Foreskin keratinocyte (primary cell): ENCODE measurements at places on chromosomes 5 and 9. TPM values are rescaled to one million over a fixed set of nuclear protein-coding genes. Genes with fewer than 3 reads are reported as not detected.

The IGFBPL1 gene
- 0.20 TPM in 1 of 2 replicates, not detected in the other for polyA plus RNA-seq

The OR1L1 gene
- polyA plus RNA-seq: not detected in 2 replicates

DNA sequence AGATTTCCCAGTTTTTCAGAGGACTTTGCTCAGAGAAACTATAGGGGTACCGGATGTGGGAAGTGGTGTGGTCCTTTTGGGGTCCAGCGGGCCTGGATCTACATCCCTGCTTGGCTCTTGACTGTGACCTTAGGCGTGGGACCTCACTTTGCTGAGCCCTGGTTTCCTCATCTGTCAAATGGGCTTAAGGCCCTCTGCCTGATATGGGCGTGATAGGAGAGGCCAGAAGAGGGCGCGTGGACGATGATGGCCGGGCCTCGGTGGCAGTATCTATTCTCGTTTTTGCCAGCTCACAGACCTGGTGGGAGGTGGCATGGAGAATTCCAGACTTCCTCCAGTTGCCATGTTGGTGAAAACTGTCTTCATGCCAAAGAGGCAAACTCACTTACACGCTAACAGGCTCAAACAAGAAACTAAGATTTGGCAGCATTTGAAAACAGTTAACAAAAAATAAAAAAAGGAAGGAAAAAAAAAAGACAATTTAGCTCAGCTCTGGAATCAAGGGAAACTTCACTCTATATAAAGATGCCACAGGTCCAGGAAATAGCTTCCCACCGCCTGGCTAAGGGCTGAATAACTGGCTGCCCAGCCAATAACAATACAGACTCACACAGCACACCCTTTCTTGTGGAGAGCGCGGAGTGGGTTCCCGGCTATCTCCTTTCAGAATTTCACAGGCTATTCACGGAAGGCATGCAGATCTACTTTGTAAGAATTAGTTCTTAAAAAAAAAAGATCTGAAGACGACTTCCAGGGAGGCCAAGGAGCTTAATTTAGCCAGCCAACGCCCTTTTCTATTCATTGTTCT, 1.7 kb downstream of the SH3PXD2B start:
- DNase-seq: peak; percentile 44

The TOPORS gene
- polyA plus RNA-seq: 4.1 and 5.3 TPM in 2 replicates

DNA sequence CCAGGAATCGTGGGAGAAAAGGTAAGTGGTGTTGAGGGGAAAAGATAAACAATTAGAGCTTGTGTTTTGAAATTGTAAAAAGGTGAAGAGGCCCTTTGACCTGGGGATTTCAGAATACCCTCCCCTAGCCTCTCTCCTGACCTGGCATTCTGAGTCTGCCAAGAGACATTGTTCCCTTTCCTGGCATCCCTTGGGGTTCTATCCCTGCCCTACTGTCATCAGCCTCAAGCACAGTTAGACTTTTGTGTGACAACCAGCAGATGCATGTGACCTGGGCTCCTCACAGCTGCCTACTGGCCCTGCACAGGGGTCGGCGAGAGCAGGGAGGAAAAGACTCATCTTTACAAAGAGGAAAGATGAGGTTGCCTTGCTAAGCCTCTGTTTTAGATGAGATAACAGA, 72.2 kb upstream of the ORM1 start:
- DNase-seq: no peak

DNA sequence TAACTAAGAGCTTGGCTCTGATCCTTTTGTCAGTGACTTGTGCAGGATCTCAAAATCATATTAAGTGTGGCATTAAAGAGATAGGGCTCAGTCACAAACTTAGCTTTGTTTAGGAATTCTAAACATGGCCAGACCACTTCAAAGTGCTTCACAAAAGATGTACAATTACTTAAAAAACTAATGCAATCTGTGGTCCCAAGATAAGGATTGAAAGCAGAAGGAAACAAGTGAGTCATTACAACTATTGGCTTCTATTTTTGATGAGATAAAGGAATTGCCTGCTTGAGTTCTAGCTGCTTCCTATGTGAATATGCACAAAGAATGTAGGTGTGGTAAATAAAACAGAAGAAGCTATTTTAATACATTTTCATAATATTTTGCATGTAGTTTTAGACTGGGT, 44.9 kb upstream of the SLC12A2 start:
- DNase-seq: peak; percentile 57

GRCh38 chr9:68489646-68490045, 51.0 kb downstream of the TMEM252 start:
- no peak for DNase-seq
